ENCODE measurements at places on chromosomes 5 and 9.

DNA sequence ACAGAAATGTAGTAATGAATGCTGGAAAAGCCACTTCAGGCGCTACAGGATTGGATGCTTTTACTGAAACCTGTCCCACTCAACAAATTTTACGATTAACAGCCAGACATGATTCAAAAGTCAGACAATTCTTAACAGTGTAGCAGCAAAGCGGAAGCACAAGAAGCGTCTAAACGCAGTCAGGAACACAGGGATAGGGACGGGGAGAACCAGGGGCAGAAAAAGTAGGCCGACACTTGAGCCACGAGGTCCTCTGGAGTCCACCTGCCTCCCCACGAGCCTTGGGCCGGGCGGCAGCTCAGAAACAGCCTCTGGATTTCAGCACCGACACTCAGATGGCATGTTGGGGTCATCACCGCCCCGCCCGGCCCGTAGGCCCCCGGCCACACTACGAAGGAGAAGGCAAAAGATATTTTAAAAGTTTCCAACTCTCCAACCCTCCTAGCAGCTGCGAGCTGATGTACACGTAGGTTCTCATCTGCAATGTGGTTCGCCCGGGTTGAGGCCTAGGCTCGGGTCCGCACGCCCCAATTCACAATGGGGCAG is 615 bp downstream of the RACK1 start:
- DNase-seq: no peak

DNA sequence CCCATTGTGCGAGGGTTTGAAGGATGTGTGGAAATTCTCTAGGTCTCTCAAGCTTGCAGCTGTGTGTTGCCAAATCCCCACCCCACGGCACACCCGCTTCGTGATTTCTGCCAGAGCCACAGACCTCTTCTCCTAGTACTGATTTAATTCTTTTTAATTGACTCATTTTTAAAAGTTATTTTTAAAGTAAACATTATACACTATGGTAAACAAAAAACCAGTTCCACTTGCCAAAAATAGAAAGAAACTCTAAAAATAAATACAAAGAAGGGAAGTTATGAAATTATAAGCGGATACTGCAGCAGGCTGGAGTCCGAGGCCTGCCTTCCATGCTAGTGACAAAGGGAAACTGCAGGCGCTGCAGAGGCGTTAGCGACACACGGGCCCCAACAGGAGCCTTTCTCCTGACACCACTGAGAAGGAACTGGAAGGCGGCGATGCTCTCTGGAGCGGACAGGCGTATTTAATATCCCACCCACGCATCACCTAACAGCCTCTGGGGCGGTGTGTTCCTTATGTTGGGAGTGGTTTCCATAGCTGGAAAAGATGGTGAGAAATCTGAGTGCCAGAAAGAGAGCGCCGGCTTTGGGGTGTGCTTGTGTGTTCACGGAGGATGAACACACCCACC is 122.5 kb downstream of the COL23A1 start:
- DNase-seq: no peak

DNA sequence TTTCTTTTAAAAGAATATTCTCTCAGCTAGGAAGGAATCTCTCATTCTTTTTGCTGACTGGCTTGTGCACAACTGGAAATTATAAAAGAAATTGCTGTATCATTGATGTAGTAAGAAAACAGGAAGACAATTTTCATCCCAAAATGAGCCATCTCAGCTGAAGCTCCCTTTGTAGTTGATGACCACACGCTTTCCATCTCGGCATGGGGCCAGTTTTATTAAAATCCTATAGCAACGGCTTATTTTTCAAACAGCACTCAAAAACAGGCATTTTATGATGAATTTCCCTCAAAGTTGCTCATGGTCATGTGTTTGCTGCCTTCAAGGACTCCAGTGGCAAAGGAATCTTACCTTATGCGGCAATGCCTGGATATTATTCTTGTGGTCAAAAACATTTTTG is 62.4 kb upstream of the GLIS3 start:
- no peak for DNase-seq

GRCh38 chr5:181120306-181120705 is 10.7 kb downstream of the OR2V1 start:
- DNase-seq: no peak

GRCh38 chr9:121700165-121700831 is 48.9 kb downstream of the DAB2IP start:
- no peak for DNase-seq

- DNase-seq: no peak
Measured at GRCh38 chr5:50725800-50726474, 59.5 kb downstream of the PARP8 start.

- no peak for DNase-seq
Measured at GRCh38 chr9:79731171-79731890, 159.6 kb downstream of the TLE4 start.

GRCh38 chr9:119284118-119284517 is 85.1 kb downstream of the BRINP1 start:
- peak; percentile 87 for DNase-seq

DNA sequence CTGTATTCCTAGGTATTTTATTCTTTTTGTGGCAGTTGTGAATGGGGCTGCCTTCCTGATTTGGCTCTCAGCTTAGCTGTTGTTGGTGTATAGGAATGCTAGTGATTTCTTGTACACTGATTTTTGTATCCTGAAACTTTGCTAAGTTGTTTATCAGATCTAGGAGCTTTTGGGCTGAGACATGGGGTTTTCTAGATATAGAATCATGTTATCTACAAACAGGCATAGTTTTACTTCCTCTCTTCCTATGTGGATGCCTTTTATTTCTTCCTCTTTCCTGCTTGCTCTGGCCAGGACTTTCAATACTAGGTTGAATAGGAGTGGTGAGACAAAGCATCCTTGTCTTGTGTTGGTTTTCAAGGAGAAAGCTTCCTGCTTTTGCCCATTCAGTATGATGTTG is 129.9 kb downstream of the DMXL1 start:
- DNase-seq: no peak

DNA sequence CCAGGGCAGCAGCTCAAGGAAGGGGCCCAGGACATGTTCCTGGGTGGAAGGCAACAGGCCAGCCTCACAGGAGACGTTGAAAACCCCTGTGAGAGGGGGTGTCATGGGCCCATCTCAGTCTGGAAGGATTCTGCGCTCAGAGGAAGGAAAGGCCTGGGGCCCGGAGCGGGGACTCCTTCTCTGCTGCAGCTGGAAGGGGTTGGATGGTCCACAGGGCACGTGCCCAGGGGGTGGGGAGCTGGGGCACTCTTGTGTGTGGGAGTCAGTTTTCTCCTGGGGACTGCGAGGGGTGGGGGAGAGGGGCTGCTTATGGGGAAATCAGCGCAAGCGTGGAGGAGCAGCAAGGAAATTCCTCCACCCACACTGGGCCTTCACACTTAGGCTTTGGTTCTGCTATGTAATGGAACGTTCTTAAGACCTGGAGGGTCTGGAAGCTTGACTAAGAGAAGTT is 2.9 kb upstream of the LPCAT1 start:
- DNase-seq: no peak

DNA sequence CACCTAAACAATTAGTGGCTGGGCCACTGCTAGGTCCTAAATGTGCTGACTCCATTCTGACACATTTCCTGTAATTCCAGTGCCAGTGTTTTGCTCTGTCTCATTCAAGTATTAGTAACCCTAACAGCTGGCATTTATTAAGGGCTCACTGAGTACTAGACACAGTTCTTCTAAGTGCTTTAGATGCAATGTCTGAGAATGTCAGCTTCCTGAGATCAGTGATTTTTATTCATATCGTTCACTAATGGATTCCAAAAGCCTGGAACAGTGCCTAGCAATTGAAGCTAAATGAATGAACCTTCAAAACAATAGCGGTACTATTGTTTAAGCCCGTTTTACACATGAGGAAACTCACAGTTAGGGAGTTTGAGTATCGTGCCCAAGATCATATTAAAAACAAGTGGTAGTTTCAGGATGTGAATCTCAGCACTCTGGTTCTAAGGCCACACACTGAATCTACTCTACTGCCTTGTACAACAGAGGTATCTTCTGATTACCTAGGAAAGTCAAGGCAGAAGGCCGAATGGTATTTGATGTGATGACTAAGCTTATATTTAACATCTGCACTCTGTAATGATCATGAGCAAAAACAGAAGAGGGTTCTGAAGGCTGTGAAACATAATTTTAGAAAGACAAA is 304.0 kb downstream of the PJA2 start:
- DNase-seq: no peak

DNA sequence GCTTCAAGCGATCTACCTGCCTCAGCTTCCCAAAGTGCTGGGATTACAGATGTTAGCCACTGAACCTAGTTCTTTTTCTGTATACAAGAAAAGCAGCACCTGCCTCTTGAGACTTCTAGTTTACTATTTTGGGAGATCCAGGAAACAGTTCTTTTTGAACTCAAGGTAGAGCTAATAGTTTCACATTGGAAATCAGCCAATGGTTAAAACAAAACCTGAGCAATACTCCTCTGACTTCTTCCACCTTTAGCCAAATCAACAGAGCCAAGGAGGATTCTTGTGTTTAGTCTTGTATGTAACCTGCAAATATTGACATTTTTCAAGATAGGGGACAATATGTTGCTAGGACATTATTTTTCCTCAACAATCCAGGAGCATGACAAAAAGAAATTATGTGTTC is 349.4 kb downstream of the SH3GL2 start:
- no peak for DNase-seq

DNA sequence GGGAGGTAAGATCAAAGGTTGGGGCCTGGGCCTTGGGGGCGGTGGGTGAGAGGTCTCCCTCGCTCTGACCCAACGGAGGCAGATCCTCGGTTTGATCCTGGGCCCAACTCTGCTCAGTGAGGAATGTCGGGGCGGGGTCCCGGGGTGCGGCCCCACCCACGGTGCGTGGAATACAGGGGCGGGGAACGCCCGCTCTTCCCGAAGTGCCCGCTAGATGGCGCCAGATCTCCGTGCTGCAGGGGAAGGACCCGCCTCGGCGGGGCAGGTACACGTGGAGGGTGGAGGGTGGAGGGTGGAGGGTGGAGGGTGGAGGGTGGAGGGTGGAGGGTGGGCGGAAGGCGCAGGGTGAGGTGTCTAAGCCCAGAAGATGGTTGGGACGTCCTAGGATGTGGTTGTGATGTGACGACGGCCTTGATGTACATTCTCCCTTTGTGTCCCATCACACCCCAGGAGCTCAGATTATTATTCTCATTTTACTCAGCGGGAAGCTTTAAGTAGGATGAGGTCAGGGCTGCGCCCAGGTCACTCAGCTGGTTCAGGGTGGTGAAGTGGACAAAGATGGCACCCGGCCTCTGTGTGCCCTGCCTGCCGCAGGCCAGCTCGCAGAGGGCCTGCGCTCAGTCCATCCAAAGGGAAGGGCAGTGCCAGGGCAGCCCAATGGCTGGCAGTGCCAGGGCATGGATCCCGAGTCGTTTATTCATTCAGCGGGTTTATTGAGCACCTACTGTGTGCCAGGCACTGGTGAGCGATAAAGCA is 9.4 kb upstream of the RPS14 start:
- peak; percentile 89 for DNase-seq

- DNase-seq: no peak
Measured at GRCh38 chr9:89986190-89986589, 381.4 kb downstream of the GADD45G start.

DNA sequence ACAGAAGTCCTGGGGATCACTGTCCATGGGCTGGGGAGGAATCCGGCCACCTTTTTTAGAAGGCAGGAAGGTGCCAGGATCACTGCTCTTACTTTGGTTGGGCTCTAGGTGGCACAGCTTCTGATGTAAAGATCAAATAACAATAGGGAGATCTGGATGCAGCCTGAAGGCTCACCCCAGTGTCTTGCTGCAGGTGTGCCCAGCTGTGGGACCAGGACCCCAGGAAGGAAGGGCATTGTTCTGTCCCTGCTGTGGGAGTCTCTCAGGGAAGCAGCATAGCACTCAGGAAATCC is 69.6 kb downstream of the DAB2IP start:
- no peak for DNase-seq

- no peak for DNase-seq
Measured at GRCh38 chr5:5383461-5383860, 39.0 kb upstream of the ICE1 start.

DNA sequence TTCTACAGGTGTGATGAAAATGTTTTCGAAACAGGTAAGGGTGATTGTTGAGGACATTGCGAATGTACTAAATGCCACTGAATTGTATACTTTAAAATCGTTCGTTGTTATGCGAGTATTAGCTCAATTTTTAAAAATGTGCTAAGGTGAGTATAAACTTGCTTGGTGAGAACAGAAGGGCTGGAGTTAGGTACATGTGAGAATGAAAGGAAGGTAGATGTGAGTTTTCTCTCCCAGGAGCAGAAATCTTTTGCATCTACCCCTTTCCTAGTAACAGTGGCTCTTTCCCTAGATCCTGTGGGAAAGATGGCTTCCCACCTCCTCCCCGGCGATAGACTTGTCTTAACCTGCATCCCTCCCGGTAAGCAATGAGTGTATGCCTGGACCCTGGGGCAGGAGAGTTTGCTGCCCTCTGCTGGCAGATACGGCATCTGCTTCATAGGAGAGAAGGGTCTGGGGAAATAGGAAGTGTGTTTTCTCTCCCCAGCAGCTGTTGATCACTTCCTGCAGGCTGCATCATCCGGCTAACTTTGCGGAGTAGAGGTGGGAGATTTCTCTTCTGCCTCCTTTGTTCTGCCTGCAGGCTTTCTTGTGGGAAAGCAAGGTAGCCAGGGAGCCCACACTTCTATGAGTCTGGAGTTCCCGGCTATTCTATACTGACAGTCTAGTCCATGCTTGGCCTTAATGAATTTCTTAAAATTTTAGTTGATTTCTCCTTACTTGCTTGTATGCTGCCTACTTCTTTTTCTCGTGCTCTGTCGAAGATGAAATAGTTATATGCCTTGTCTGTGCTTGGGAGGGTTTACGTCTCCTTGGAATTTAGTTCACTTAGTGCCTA is 373.3 kb upstream of the SEMA6A start:
- DNase-seq: no peak

DNA sequence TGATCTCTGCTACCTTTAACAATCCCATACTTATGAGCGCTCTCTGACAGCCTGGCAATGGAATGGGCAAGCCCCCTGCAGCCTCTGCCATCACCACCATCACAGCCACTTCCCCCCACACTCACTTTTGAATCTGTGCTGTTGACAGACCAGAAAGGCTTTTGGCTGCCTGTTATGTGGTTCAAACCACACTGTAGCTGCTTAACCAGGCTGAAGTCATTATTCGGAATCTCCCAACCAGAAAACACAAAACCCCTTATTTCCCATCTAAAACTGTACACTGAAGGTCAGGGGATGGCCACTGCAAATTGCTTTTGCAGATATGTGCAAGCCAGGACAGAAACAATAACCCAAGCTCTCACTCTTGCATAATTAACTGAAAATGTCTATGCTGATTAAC is 35.8 kb downstream of the PTCH1 start:
- DNase-seq: peak; percentile 75

- DNase-seq: no peak
Measured at GRCh38 chr9:90943341-90943740, 141.7 kb downstream of the SYK start.

DNA sequence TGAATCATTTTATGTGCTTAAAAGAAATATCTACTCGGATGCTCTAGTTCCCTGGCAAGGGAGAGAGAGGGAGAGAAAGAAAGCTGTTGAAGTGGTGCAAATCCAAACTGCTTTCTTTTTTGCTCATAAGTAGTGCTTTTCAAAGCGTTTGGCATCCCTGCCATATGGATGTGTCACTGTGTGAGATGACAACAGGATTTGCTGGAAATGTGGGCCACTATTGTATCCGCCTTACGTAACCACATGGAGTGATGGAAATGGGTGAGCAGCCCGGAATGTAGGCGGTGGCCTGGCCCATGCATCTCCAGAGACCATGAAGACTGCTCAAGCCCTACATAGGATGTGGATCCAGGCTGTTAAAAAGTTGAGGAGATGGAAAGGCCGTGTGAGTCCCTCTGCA is 30.8 kb downstream of the TJP2 start:
- no peak for DNase-seq

All from spinal cord (tissue), 10 donors.